Activated naive CD8-positive, alpha-beta T cell treated with anti-CD3 and anti-CD28 coated beads, Interleukin-2, amount 50 U/mL, for 24 hours (primary cell): ENCODE measurements at places on chromosomes 3 and 15.
A peak's percentile ranks its signal among the peaks of the same experiment; 100 is the strongest.

DNA sequence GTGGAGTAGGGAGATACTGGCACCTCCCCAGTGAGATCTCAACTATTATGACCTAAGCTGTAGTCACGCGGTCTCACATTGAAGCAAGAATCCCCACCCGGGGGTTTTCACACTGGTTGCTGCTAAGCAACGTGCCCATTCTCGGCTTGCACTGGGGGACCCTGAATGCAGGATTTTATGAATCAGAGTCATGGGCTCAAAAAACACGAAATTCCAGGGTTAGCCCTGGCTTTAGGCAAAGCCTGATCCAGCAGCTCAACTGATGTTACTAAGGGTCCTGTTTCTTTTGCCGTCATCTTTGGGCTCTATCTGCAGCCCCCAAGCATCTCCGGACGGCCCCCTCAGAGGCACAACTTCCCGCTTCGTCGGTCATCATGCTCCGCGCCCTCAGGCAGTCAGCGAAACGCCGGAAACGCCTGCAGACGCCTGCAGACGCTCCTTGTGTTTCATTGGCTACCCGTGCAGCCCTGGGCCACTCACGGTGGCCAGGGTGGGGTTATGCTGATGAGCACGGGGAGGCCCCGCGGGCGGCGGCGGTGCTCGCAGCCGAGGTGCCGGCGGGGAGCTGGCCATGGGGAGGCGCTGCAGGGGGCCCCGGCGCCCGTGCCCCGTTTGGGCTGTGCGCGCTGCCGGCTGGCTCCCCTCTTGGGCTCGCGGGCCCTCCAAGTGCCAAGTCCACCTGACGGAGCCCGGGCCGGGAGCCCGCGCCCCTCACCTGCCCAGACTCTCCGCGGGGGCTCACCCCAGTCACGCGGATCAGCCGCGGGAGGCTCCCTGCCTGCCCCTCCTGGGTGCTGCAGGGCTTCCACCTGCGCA lies 25.8 kb downstream of the EFCC1 start:
- peak; percentile 93 for DNase-seq

DNA sequence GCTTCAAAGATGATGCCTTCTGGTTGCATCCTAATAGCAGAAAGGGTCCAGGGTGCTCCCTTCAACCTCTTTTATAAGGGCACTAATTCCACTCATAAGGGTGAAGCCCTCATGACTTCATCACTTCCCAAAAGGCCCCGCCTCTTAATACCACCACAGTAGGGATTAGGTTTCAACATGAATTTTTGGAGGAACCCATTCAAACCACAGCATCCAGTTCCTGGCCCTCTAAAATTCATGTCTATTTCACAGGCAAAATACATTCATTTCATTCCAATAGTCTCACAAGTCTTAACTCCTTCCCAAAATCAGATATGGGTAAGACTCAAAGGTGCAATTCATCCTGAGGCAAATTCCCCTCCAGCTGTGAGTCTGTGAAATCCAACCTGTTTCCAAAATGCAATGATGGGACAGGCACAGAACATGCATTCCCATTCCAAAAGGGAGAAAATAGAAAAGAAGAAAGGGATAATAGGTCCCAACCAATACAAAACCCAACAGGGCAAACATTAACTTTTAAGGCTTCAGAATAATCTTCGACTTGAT lies 124.0 kb downstream of the ATP1B3 start:
- no peak for DNase-seq

GRCh38 chr3:14467814-14468620 lies 65.6 kb downstream of the SLC6A6 start:
- DNase-seq = peak; percentile 44

GRCh38 chr15:33194704-33195670 lies at the start of gene FMN1:
Gene FMN1, minus strand, starts transcription at chr15:33194714. Its CDS starts 39,800 bp downstream, at chr15:33154914.
- peak; percentile 89 for DNase-seq

DNA sequence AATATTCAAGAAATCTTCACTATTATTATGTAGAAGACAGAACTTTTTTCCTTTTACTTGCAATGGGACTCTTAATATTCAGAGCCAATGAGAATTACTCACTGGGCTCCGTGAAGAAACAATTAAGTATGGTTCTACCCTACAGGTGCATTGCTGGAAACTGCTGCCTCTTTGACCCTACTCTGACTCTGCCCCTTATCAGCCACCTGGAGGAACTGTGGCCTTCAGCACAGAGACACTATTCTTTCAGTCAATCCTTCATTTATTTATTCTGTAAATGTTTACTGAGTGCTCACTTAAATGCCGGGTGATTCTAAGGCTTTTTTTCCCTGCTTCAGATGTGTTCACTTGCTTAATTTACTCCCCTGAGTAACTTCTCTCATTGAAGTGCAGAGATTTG lies 163.2 kb downstream of the SYNPR start:
- no peak for DNase-seq

DNA sequence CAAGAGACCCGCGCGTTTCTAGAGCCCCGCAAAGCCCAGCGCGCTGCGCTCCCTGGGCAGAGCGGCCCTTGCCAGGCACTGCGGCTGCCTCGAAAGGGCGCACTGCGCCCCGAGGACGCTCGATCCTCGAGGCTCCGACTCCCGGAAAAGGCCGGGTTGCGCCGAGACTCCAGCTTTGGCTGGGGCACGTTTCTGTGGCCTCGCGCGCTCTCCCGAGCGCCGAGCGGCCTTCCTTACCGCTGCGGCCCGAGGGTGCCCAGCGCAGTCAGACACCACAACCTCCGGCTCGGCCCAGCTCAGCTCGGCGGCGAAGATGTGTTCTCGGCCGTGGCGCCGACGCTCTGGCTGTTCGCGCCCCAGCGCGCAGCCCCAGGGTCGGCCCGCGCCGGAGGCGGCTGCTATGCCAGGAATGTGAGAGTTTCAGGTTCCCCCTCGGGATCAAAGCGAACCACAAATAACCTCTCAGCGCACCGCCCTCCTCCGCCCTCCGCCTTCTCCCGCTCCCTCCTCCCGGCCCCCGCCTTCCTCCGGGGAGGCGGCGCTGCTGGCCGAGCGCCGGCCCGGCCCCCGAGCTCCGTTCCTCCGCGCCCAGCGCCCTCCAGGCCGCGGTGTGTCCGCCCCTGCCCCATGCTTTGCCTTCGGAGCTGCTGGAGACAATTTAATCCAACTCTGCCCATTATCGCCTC lies at the start of gene AMOTL2:
Gene AMOTL2, minus strand, starts transcription at position 343 of the 686 bp plus-strand sequence. CDS start 3,014 bp downstream, outside the sequence.
- DNase-seq = peak; percentile 22

- DNase-seq = no peak
Observed at GRCh38 chr3:124395584-124396338, 334.5 kb upstream of the UMPS start.

- peak; percentile 66 for DNase-seq
Observed at GRCh38 chr15:52790169-52790708, at the start of gene ONECUT1. Gene ONECUT1, minus strand, starts transcription at chr15:52790336. Its CDS starts 452 bp downstream, at chr15:52789884.

- DNase-seq = no peak
Observed at GRCh38 chr3:190696777-190697501, 165.6 kb downstream of the GMNC start.

GRCh38 chr15:48565560-48566482 lies 79.7 kb downstream of the FBN1 start:
- DNase-seq = no peak

- no peak for DNase-seq
Observed at GRCh38 chr3:194572944-194573491, 60.2 kb downstream of the TMEM44 start.

DNA sequence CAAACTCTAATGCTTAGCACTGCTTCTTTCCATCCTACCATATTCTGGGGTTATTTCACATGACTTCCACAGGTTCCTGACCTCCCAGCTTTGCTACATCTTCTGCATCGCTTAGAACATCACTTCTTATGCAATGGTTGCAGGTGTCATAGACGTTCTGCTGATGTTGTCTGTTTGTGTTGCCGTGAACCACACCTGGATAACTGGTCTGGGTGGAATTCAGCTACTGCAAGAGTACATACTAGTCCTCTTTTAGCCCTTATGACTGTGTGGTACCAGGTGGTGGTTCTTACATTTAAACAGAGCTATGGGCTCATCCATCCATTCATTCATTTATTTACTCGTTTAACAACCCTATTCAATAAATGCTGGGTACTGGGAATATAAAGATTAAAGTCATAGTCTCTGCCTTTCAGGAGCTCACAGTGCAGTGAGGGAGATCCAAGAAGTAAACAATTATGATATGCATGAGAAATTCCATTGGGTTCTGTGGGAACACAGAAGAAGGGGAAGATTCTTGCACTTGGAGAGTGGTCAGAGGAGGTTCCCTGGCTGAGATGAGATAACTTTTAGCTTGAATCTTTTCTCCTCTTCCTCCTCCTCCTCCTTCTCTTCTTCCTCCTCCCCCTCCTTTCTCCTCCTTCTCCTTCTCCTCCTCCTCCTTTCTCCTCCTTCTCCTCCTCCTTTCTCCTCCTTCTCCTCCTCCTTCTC lies 30.8 kb downstream of the TMEM45A start:
- no peak for DNase-seq

DNA sequence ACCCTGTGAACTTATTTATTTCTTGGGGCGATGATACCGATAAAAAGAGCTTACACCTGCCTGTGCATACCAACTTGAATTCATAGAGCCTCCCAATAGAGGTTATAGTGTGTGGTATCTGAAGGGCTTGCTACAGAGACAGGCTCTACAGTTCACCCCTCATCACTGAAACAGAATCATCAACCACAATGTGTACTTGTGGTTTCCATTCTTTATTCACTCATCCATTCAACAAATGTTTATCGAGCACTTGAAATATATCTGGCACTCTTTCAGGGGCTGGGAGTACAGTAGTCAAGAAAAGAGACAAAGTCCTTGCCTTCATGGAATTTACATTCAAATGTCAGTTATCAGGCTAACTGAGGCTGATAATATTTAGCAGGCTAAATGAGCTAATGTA lies 134.4 kb upstream of the SKOR1 start:
- DNase-seq = no peak

DNA sequence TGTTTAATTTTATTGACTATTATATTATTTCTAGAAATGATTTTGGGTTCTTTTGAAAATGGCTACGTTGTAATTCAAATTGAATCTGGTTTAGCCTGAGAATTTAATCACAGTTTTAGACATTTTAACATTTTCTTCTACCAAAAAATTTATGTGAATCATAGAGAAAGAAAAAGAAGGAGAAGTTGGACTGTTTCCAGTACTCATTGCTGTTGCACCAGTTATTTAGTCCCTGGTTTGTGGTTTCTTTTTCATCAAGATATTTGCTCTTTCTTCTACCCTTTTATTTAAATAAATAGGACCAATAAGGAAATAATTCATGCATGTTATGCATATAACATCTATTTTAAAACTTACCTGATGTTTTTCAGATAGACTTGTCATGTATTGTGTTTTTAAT lies 1337.1 kb downstream of the ROBO1 start:
- no peak for DNase-seq

GRCh38 chr3:124964387-124964786 lies 29.8 kb upstream of the MUC13 start:
- no peak for DNase-seq

DNA sequence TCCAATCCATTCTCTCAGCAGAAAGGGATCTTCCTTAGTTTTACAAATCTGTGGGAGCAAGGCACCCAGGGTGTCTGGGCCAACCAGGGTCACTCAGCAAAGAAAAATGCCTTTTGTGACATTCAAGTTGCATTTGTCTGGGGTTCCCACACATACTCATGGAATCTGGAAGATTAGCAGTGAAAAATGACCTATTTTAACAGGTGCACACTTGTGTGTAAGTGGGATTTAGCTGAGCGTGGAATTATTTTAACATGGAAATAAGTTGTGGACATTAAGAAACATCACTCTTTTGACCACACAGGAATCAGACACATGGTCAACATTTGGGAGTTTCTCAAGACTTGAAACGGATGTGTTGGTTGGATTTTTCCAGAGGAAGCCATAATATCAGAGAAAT lies 234.9 kb downstream of the OPA1 start:
- no peak for DNase-seq

GRCh38 chr15:28260317-28260716 lies 61.7 kb downstream of the HERC2 start:
- DNase-seq = no peak

- DNase-seq = peak; percentile 79
Observed at GRCh38 chr15:70488002-70488605, 275.3 kb downstream of the UACA start.

GRCh38 chr3:193452338-193452737 lies 73.8 kb upstream of the ATP13A5 start:
- DNase-seq = no peak
